Cortex of kidney (tissue), 1 donor: ENCODE measurements at places on chromosomes 5 and 9.

DNA sequence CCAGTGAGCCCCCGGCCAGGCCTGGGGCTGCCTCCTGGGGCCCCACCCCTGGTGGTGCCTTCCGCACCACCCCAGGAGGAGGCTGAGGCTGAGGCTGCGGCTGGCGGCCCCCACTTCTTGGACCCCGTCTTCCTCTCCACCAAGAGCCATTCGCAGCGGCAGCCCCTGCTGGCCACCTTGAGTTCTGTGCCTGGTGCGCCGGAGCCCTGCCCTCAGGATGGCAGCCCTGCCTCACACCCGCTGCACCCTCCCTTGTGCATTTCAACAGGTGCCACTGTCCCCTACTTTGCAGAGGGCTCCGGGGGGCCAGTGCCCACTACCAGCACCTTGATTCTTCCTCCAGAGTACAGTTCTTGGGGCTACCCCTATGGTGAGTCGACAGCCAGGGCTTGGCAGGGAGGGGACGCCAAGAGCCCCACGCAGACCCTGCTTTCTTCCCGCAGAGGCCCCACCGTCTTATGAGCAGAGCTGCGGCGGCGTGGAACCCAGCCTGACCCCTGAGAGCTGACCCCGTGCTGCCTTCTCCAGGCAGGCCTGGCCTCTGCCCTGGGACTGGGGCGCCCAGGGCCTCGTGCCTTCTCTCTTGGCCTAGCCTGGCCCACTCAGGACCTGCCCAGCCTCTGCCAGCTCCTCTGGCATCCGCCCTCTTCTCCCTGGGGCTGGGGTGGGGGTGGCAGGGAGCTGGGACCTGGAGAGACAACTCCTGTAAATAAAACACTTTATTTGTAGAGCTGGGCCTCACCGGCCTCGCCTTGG is 4.0 kb upstream of the EHMT1 start:
- DNase-seq = no peak

DNA sequence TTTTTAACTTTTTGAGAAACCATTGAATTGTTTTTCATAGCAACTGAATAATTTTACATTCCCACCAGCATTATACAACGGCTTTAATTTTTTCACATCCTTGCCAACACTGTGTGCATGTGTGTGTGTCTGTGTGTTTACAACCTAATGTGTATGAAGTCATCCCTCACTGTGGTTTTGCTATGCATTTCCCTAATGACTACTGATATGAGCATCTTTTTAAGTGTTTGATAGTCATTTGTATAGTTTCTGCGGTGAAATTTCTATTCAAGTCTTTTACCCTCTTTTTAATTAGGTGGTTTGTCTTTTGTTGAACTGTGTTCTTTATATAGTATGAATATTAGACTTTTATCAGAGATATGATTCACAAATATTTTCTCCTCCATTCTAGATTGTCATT is 263.1 kb upstream of the COX7C start:
- no peak for DNase-seq

DNA sequence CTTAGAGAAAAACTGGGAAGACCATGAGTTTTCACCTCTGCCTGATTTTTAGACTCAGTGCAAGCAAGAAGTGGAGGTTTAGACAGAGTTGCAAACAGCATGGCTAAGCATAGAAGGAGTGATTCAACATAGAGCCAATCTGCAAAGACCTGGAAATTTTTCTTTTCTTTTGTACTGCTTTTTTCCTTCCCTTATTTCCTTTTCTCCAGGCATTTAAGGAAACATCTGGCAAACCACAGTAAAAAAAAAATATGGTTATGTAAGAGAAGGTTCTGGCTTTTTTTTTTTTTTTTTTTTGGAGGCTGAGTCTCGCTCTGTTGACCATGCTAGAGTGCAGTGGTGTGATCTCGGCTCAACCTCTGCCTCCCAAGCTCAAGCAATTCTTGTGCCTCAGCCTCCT is 16.6 kb upstream of the DCAF12 start:
- DNase-seq = no peak

DNA sequence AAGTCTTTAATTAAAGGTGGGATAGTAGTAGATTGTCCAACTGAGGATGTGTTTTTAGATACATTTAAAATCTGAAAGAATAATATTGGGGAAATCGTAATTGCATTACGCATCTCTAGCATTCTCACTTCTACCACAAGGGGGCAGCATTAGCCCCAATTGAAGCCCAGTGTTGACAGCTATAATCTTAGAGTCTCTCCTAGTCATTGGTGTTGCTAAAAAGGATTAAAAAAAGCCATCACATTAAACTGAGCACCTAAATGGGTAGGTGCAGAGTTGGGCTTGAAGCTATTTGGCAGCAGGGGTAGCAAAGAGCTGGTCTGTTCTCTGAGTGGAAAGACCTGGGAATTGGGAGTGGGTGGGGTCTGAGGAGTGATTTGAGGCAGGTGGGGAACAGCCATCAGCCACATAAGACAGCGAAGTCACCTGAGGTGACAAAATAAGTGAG is 177.2 kb downstream of the OSTF1 start:
- DNase-seq = no peak

GRCh38 chr5:137808503-137809135 is 54.5 kb upstream of the HNRNPA0 start:
- no peak for DNase-seq

DNA sequence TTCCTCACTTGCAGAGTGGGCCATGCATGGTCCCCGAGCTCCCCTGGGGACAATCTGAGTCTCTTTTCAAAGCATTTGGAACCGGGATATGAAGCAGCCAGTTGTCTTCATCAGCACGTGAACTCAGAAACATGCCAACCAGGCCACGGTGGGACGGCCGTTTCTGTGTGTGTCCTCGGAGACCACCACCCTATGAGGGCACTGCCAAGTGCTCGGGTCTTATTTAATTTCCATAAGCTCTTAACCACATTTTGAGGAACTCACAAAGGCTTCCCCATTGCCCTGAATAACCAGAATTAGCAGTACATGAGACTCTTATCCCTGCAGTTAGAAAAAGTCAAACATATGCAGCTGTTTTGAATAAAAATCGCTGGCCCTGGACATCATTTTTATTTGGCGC is 60.1 kb downstream of the OTULIN start:
- no peak for DNase-seq

DNA sequence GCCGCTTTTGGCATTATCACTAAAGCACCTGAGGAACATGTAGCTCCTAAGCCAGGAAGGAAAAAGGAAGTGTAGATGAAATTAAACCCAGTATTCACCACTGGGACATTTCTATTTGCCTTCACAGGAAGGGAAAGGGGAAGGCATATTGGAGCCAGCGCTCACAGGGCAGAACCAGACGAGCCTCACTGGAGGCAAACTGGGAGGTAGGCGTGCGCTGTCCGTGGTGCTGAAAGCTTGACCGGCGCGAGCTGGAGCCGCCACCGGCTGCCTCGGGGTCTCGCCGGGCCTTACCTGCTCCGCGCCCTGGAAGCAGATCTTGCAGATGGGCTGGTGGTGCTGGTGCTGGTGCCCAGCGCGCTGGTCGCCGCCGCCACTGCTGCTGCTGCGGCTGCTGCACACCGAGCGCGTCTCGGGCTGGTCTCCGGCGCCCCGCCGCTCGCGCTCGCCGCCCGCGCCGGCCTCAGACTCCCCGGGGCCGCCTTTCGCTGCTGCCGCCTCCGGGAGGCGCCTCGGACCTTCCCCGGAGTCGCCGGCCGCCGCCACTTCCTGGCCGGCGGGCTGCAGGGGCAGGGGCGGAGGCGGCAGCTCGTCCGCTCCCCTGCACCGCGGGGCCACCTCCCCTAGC is 732 bp downstream of the MARCHF11 start:
- no peak for DNase-seq

GRCh38 chr5:105953616-105954015 is 1717.1 kb downstream of the EFNA5 start:
- DNase-seq = no peak

GRCh38 chr9:122810306-122810946 is 10.5 kb downstream of the OR1K1 start:
- no peak for DNase-seq

- DNase-seq = no peak
Measured at GRCh38 chr5:134003064-134003816, 1.5 kb downstream of the VDAC1 start.

DNA sequence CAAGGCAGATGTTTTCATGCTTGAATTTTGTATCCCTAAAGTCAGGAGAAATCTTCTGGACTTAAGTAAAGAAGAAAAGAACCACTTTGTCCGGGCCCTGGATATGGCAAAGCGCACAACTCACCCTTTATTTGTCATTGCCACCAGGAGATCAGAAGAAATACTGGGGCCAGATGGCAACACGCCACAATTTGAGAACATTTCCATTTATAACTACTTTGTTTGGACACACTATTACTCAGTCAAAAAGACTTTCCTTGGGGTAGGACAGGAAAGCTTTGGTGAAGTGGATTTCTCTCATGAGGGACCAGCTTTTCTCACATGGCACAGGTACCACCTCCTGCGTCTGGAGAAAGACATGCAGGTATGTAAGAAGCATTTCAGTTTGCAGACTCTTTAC is 2.3 kb downstream of the TYRP1 start:
- DNase-seq = no peak

- no peak for DNase-seq
Measured at GRCh38 chr5:8726383-8727036, 819.4 kb downstream of the SEMA5A start.

GRCh38 chr5:39063037-39063436 is 11.2 kb downstream of the RICTOR start:
- no peak for DNase-seq

DNA sequence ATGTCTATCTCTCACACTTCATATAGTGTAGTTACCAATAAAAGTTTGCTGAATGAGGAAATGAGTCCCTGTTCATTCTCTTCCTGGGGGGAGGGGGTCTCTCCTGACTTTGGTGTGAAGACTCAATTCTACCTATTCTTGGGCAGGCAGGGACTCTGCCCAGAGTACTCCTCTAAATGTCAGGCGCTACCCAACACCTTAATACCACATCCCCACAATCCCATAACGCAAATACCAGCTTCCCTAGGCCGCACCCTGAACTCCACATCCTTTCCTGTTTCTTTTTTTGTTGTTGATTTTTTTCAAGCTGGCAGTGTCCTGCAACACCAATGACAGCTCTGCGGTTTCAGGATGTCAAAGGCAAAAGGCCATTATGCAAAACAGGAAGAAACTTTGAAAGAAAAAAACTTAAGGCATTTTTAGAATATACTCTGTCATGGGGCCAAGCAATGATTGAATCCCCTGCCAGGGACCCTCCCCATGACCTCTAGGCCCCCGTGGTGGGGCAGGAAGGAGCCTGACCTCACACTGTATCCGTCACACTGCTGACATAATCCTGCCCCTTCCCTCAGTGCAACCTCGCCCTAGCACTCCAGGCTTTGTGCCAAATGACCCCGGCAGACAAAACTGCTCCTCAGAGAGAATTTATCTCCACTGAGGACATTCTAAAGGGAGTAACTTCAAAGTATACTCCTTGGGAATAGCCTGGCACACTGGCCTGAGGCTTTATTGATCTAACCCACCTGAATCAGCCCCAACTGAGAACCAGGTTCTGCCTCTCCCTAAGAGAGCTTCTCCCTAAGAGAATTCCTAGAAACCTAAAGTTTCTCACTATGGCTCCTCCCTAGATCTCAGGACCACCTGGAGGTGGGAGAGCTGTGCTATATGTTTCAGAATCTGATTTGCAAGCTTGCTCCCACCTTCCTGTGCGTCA is 8.0 kb downstream of the B4GALT1 start:
- DNase-seq = no peak

- DNase-seq = no peak
Measured at GRCh38 chr5:33037076-33037475, 326.0 kb downstream of the NPR3 start.

DNA sequence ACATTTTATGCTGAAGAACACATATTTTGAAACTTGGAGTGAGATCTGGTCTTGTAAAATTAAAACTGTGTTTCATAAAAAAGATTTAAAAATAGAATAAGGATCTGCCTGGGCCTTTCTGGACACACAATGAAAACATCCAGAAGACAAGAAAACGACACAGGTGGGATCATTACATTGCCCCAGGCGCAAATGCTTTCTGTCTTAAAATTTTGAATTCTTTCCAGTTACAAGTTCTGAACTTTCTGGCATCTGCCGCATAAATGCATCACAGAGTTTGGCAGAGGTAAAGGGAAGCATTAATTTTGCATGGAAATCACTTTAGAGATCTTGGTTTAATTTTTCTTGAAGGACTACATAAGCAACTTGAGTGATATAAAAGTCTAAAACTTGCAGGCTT is 219.6 kb downstream of the WDR70 start:
- DNase-seq = no peak

- no peak for DNase-seq
Measured at GRCh38 chr9:93869863-93870262, 85.3 kb downstream of the BARX1 start.

- no peak for DNase-seq
Measured at GRCh38 chr9:107952773-107953172, 463.2 kb upstream of the KLF4 start.

DNA sequence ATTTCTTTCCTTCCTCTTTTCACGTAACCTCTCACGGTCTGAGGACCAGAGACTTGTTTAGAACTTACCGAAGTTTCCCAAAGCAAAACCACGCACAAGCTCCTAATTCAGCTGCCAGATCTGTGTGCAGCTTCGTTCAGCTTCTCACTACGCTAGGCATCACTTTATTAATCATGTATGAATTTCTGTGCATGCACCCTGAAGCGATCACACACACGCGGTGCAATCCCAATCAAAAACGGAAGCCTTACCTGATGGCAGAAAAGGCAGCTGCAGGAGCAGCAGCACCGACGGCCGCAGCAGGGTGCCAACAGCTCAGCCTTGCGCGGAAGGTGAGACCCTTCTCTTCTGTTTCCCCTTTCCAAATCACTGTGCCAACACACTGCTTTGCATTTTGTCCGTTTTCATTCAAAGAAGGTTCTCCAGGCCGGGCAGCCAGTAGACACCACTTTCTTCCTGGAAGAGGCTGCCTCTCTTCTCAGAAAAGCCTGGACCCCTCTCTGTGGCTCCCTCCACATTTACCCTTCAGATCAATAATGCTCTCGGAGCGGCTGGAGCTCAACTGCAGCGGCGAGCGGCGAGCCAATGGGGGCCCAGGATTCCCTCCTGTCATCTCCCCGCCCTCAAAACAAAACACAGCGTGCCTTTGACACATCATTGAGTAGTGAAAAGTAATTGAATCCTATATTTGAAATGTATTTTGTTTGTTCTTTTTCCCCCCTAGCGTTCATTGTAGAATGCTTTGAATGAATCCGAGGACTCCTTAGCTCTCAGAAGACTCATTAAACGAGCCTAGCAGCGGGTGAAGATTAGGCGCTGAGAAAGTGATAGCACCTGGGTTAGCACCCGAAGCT is at the start of gene CDH12:
CDH12 (minus strand) TSS at position 538 of the 854 bp plus-strand sequence.
- no peak for DNase-seq

GRCh38 chr9:133168432-133168831 is 4.7 kb upstream of the GBGT1 start:
- no peak for DNase-seq

GRCh38 chr9:121141706-121142105 is 60.0 kb downstream of the RAB14 start:
- DNase-seq = no peak

- no peak for DNase-seq
Measured at GRCh38 chr5:157063776-157064430, 5.0 kb upstream of the HAVCR1 start.

- no peak for DNase-seq
Measured at GRCh38 chr9:83537331-83538171, 650 bp downstream of the FRMD3 start.
